T-helper 2 cell (primary cell): ENCODE measurements at places on chromosomes 2 and 18.

DNA sequence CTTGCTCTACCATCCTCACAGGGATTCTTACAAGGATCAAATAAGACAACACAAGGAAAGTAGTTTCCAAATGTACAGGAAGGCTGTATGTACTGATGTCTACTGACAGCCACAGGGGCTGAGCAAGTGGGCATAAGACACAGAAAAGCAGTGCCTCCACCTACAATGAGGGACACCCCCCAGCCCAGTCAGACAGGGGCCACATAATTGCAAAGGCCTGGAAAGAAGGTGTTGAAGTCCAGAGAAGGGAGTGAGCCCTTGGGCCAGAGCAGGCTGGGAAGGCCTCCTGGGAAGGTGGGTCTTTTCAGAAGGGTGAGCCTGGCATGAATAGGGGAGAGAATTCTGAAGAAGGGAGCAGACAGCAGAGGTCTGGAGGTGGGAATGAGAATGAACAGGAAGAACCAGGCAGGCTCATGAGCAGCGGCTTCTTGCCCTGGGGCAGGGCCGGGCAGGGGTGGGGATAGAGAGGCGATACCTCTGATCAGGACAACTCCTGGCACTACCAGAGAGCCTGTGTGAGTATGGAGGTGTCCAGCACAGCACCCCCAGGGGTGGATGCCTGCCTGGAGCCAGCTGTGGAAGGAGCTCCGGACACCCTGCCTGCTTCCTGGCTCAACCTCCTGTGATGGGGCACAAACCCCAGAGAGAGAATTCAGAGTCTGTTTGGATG, 30.1 kb downstream of the HS1BP3 start:
- DNase-seq: no peak

- DNase-seq: no peak
Measured at GRCh38 chr2:69667805-69668382, 24.4 kb upstream of the AAK1 start.

DNA sequence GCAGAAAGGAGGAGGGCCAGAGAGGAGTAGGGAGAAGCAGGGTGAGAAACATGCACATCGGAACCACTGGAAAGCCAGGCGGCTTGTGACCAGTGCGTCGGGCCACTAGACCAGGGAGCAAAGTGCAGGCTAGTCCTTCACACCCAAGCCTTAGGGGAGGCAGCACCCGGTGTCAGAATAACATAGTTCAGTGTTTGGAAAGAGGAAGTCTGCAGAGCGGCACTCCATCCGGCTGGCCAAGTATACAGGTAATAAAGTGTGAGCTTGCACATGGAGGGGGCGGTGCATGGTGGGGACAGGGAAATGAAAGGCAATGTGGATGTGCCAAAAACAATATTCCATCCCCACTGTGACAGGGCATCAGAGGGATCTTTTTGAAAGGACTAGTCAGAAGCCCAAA, 69.7 kb downstream of the ZNF521 start:
- DNase-seq: no peak

DNA sequence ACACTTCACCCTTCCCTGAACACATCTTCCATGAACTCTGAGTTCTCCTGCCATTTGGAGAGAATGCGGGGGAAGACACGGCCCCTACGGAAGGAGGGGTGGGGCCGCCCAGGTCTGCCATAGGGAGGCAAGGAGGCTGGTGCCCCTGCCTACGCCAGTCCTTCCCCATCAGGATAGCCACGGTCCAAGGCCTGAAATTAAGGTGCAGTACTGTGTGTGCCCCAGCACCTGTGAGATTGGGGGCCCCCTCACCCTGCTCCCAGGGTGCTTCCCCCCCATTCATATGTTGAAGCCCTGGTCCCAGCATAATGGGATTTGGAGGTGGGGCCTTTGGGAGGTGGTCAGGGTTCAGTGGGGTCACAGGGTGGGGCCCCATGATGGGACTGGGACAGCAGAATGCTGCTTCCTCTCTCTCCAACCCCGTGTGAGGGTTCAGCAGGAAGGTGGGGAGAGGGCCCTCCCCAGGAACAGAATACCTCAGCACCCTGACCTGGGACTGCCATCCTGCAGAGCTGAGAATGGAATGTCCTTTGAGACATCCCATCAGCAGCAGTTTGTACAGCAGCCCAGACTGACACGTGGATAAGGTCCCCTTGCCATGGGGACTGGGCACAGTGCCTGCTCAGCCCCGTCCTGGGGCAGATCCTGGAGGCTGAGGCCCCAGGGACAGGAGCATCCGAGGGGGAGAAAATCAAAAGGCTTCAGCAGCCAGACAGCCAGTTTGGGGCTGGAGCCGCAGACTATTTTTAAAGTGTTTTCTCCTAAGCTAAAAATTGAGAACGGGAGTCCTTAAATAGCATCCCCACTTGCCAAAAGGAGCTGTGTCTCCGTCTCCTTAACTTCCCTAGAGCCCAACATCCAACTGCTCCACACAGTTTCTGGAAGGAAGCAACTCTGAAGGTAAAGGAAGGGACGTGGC, 105.1 kb downstream of the NDUFA10 start:
- no peak for DNase-seq

DNA sequence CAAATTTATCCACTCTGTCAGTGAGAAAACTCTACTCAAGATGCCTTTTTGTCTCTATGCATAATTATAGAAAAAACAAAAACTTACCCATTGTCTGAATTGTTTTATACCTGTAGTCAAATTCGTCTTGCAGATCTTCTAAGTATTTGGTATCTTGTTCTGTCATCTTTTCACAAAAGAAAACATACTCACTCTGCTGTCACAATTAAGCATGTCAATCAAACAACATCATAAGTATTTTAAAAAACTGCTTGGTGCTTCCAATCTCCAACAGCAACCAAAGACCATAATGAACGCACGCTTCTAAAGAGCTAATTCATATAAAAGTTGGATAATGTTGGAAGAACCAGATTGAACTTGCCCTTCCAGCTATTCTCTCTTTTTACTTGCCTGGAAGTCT, 55.6 kb upstream of the STAT1 start:
- no peak for DNase-seq

GRCh38 chr2:210250622-210251021, 25.4 kb upstream of the ACADL start:
- no peak for DNase-seq

DNA sequence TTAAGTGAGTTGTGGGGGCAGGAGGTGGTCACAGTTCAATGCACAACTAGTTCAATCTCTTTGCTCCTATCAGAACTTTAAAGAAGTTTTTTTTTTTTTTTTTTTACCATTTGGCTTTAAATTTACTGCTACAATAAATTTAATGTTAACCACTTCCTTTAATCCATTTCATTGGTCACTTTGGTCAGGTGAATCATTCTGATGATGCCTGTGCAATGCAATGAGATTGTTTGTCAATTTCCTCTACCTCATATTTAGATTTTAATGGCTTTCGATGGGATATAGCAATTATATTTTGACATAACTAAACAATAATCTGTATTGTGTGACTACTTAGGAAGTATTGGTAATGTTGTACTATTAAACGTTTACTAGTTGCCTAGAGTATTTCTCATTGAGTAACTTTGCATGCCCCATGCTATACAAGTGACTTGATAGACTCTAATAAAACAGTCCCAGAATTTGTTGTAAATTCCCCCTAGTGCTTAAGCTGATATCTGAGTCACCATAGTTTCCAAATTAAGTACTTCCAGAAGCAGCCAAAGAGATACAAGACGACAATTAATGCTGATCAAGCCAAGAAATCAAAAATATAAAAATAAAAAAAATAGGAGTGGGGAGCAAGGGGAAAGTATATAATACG, 52.9 kb upstream of the SERPINB2 start:
- no peak for DNase-seq

DNA sequence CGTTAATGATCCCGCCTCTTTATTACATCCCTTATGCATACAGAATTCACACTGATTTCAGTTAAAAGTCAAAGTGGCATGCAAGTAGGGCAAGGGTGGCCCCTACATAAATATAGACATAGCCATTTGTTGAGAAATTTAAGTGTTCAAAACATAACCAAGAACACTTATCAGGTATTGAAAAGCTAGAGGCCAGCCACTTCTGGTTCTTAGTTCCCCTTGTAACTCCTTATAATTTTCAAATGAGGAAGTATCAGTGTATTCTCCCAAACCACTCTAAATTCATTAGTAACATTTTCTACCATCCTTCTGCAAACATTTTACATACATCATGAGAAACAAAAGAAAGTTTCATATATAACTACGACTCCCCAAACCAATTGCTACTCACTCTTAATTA, 5.8 kb upstream of the ARL5A start:
- DNase-seq: no peak

GRCh38 chr2:197993363-197993762, 189.0 kb downstream of the PLCL1 start:
- no peak for DNase-seq

DNA sequence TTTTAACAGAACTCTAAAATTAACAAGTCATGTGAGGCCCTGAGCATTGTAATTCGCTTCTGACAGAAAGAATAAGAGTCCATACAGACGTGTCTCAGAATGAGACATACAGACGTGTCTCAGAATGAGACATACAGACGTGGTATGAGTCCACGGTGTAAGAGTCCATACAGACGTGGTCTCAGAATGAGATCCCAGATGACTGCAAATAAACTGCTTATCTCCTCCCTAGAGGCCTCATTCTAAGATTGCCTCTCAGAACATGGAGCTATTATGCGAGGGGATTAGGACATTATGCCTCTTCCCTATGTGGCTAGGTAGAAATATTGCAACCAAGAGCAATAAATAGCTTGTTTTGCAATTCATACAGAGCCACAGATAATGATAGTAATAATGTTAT, 63.9 kb downstream of the NEB start:
- peak; percentile 6 for DNase-seq

GRCh38 chr18:78422336-78422735, 557.3 kb upstream of the SALL3 start:
- no peak for DNase-seq

DNA sequence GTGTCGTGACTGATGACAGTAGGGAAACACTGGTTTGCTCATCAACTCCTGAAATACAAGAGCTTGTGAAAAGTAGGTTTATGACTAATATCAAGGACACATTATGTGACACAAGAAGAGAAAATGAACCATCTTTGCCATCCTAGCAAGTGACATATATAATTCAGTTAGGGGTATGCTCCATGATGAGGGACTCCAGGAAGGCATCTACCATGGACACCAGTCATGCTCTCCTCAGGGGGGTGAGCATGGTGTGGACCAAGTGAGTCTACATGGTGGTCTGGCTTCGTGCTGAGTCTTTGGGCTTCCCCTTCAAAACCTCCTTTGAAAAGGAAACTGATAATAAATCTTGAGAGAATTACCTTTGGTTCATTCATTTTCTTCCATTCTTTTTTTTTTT, 11.7 kb upstream of the SERPINB5 start:
- DNase-seq: no peak
